NCI-H146 (cell line): ENCODE measurements at places on chromosomes 4 and X.

GRCh38 chrX:122196343-122196742 is 987.7 kb upstream of the GRIA3 start:
- no peak for DNase-seq

GRCh38 chr4:183190900-183191527 is 92.0 kb downstream of the WWC2 start:
- no peak for DNase-seq

DNA sequence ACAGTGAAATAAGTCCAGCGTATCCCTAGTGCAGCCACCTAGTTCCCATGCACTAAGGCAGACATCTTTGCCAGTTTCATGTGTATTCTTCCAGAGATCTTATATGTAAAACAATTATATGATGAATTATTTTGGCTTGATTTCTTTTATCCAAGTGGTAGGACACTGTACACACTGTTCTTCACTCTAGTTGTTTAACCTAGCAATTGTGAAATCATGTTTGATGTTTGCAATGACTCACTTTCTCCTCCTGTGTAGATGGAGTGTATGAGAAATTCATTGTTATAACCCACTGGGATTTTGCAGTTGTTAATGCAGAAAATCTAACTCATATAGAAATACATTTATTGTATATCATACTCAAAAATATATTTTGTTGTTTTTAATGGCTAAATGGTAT is 17.5 kb upstream of the TBC1D1 start:
- DNase-seq: no peak

DNA sequence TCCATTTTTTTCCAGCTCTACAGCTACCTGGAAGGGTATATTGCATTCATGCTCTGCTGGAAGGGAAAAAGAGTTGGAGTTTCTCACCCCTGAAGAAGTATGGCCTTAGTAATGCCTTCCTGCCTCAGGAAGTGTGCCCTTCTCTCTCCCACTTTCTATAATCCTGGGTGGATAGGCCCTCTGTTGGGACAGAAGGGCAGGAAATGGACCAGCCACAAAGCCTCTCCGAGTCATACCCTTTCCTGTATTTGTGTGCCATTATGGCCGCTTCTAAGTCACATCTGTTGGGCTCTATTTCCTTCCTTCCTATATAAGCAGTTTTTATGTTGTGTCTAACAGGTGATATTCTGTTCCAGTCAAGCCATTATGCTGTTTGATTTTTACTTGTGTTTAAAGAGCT is 74.8 kb upstream of the SMARCA5 start:
- no peak for DNase-seq

GRCh38 chr4:14792702-14793227 is 209.5 kb upstream of the CPEB2 start:
- no peak for DNase-seq

DNA sequence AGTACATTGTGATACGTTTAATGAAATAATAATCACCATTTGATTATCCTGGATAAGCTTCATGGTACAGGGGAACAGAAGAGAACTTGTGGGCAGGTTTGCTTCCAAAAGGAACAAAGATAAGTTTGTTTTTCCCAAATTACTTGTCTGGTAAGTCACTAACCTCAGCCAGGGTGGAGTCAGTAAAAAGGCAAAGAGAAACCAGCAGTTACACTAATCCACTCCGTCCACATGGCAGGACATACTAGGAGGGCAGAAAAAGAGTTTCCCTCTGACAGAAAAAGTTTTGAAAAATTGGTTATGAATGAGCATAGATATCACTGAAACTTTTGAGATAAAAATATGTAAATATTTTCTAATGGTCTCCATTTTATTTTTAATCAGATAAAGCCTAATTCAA is 285.9 kb downstream of the IL15 start:
- DNase-seq: no peak

- DNase-seq: no peak
These were observed 43.5 kb upstream of the TMEM164 start for GRCh38 chrX:109959356-109959871.

DNA sequence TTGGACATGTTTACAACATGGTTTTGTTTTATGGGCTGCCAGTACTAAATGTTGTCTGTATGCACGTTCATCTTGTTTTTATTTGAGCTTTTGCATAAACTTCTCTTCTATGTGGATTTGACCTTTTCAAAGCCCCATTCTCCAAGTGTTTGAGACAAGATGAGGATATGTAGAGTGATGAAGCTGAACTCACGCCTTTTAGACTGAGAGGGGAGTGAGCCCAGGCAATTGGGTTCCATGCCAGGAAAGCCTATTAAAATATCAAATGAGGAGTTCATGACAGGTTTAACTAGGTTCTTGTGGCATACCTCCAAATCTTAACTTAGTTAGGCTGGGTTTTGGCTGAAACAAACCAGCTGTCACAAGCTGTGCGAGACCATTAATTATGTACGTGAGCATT is 170.4 kb upstream of the LDB2 start:
- DNase-seq: no peak

DNA sequence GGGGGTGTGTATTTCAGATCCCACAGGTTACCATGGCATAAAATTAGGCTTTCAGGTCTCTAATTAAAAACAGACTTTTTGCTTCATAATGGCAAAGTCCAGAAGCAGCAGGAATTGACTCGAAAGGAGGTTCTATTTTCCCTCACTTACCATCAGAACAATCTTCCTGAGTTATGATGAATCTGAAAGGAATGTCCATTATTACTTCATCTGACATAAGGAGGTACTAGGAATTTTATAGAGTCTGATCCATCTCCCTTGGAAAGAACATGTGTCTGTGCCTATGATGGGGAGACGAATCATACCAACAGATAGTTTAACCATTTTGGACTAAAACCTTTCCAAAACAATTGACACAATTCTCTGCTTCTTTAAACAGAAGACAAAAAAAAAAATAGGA is 206.3 kb upstream of the FGF13 start:
- DNase-seq: no peak

DNA sequence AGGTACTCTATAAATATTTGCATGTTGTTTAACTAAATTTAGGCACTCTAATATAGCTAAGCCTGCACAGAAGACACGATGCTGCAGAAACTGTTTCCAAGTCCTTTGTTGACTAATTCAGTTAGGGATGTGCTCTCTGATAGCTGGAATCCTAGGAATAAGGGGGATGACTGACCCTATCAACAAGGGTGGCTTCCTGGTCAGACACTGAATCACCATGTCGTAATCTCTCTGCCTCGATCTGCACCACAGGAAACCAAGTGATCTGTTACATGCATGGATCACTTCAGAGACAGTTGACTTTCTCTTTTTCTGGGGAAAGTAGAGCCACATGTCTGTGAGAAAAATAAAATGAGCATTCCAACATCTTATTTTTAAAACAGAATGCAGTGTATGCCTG is 169.1 kb downstream of the GUCY2F start:
- no peak for DNase-seq

- no peak for DNase-seq
These were observed 19.3 kb upstream of the CSF2RA start for GRCh38 chrX:1249101-1249887.

GRCh38 chrX:51148848-51149247 is 183.8 kb upstream of the NUDT10 start:
- no peak for DNase-seq

GRCh38 chr4:153111426-153112040 is 92.7 kb upstream of the TRIM2 start:
- no peak for DNase-seq

- no peak for DNase-seq
These were observed 1.9 kb downstream of the PHKA1 start for GRCh38 chrX:72712094-72712755.

GRCh38 chrX:33333271-33333670 is 121.9 kb upstream of the DMD start:
- no peak for DNase-seq

- DNase-seq: no peak
These were observed 274.3 kb upstream of the HS3ST1 start for GRCh38 chr4:11702886-11703557.

DNA sequence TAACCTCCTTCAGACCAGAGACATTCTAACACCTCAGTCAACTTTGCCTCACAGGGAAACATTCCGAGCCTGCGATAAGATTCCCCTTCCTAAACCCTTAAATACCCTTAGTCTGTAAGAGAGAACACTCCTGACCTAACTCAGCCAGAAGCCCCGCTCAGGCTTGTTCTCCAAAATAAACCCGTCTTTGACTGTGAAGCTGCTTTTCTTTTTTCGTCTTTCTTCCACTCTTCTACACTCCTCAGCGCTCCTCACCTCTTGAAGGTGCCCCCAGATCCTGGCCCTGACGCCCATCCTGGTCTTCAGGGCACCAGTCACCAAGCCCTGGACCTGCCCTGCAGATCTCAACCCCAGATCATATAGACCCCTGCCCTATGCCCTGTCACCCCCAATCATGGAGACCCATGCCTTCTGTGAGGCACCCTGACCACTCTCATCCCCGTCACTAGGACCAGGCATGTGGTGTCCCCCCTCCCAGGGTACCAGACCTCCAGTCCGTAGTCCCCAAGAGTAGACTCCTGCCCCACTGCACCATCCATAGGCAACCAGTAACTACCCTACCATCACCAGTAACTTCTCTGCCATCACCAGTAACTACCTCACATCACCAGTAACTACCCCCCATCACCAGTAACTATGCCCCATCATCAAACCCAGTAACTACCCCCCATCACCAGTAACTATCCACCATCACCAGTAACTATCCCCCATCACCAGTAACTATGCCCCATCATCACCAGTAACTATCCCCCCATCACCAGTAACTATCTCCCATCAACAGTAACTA is 3.5 kb downstream of the ASMTL start:
- DNase-seq: no peak

DNA sequence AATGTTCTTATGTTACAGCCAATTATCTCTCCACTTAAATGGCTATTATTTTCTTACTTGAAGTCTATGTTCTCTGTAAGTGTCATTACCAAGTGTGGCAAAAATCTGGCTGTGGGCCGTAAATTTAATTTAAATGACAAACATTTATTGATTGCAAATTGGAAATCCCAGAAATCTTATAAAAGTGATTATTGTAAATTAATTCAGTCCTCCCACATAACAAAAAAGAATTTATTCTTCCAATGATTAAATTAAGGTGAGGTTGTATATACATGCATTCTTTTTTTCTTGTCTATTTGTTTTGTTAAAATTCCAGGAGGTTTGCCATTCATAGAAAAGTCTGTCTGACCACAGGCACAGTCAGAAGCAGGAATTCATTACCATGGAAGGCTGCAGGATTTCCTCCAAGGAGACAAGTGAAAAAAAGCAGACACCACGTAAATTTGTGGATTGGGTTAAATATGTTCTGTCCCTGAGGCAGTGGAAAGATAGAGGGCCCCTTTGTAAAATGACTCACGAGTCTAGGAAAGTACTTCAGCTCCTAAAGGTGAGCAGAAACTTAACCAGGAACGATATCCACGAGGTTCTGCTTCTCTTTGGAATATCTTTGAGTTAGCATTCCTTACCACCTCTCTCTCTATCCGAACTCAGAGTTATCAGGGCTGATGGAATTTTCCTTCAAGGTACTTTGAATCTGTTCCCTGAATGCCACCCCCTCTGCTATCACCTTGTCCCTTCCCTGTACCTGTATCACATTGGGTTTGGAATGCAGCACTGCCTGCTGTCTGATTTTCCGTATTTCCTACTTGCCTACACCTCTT is 10.7 kb downstream of the PPARGC1A start:
- no peak for DNase-seq

DNA sequence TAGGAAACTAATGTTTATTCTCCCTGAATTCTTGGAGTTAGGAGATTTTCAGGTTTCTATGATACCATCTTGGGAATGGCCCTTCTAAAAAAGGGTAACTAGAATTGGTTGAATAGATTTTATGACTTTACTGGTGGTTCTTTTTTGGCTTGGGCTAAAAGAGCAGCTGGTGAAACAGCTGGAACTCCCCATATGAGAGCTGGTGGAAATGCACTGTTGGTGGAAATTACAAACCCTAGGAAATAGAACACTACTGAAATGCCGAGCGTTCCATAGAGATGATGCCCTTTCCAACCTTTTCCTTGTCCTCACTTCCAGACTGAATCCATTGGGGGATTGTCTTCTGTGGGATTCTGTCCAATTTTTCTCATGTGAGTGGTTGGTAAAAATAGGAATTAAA is 139.5 kb downstream of the STIM2 start:
- DNase-seq: no peak

DNA sequence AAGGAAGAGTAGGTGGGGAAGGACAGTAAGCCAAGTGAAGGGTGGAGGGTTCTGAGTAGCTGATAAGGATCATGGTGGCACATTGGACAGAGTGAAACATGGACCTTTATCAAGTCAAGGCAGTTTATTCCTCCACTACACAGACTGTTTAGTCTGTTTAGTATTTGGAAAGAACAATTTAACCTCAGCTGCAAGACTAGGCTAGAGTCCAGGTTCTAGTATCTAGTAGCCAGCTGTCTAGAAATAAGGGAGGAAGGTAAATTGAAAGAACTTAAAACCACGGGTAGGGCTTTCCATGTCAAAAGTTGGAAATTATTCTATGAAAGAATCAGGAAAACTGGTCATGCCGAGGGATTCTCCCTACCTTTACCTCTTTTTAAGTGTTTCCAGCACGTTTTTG is 140.1 kb upstream of the MED14 start:
- no peak for DNase-seq

GRCh38 chrX:46588263-46588662 is 14.7 kb downstream of the CHST7 start:
- no peak for DNase-seq

DNA sequence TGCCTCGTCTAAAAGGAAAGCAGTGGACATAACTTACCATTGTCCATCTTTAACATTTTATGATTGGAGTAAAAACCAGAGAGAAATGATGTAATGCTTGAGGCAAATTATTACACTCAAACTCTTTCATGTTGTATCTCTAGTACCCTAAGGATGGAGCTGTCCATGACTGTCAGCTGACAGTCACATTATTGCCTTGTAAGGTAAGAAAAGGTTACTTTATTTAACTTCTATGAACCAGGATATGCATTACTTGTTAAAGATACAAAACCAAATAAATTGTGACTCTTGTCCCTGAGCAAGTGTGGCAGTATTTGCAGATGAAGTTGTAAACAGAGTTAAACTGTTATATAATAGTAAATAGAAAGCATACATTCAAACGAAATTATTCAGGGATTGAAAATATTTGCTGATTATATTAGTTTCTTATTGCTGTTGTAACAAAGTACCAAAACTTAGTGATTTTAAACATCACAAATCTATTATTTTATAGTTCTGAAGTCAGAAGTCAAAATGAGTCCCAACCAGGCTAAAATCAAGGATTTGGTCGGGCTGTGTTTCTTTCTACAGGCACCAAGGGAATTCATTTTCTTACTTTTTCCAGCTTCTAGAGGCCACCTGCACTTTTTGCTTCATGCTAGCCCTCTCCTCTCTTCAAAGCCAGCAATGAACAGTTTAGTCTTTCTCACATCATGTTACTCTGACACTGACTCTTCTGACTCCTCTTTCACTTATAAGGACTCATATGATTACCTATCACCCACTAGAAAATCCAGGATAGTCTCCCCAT is 113.8 kb downstream of the CEP44 start:
- no peak for DNase-seq

DNA sequence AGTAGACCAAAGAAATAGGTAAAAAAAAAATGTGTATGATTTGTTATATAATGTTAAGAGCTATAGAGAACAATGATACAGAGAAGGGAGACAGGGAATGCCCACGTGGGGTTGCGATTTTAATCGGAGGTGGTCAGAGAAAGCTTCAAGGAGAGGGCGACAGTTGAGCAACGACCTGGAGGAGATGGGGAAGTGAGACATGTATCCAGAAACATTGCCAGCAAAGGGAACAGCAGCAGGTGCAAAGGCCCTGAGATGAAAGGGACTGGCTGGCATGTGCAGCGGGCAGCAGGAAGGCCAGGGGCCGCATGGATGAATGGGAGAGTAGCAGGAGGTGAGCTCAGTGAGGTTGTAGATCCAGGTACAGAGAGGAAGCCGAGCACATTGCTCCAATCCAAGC is 32.9 kb downstream of the NIPAL1 start:
- DNase-seq: no peak

- no peak for DNase-seq
These were observed 98.6 kb downstream of the MGST2 start for GRCh38 chr4:139764182-139764581.
